T follicular helper cell (primary cell): ENCODE measurements at places on chromosomes 12 and 14.

- no peak for DNase-seq
Observed at GRCh38 chr12:19596434-19597166, 157.3 kb downstream of the AEBP2 start.

- DNase-seq = no peak
Observed at GRCh38 chr12:98894412-98895085, 249.5 kb downstream of the APAF1 start.

DNA sequence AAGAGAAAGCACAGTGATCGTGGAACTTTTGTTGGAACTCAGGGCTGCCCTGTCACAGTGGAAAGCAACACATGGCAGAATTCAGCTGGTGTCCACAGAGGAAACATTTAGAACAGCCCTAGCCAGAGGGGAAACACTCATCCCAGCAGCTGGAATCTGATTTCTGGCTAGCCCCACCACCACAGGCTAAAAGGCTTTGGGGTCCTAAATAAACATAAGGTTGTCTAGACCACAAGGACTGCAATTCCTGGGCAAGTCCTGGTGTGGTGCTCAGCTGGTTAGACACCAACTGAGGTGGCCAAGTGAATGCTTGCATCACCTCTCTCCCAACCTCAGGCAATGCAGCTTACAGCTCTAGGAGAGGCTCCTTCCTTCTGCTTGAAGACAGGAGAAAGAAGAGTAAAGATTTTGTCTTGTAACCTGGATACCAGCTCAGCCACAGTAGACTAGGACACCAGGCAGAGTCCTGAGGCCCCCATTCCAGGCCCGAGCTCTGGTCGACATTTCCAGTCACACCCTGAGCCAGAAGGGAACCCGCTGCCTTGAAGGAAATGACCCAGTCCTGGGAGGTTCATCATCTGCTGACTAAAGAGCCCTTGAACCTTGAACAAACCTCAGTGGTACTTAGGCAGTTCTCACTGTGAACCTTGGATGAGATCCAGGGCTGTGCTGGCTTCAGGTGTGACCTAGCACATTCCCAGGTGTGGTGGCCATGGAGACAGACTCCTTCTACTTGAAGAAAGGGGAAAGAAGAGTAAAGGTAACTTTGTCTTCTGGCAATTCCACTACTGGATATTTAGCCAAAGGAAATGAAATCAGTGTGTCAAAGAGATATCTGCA, 85.4 kb upstream of the PLXNC1 start:
- no peak for DNase-seq

DNA sequence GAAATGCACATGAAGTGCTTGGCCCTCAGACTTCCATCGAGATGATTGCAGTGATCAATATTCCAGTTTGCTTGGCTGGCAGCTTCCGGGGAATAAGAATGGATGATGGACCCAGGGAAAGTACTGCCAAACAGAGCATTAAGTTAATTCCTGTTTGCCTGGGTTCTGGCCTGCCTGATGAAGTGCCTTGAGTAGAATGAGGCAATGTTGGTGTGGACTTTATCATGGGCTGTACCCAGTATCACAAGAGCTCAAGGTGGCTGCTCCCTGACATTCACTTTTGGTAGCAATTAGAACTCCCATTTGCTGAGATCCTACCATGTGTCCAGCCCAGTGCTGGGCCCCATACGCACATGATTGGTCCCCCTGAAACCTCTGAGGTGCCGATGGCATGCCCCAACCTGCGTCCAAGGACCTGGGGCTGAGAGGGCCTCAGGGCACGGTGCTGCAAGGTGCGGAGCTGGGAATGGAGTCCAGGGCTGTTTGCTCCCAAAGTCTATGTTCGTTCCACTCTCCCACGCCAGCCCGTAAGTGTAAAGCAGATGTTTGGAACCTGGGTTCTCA, 80.7 kb downstream of the SLC25A47 start:
- no peak for DNase-seq

DNA sequence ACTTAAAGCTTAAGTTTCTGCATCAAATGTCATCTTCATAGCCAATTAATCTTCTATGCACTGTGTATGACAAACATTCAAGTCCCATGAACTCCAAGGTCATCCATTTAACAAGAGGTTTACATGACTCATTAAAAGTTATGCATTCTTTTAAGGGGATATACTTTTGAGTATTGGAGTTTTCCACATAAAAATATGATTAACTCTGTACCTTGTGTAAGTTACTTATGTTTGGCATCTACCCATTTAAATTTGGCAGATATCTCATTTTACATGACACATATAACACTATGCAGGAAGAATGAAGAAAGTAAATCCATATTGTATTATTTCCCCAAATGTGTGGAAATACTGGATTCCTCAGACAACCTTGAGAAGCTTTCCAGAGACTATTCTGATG, 240.2 kb downstream of the PAX9 start:
- no peak for DNase-seq

GRCh38 chr12:81797100-81797499, 38.0 kb upstream of the PPFIA2 start:
- DNase-seq = no peak

DNA sequence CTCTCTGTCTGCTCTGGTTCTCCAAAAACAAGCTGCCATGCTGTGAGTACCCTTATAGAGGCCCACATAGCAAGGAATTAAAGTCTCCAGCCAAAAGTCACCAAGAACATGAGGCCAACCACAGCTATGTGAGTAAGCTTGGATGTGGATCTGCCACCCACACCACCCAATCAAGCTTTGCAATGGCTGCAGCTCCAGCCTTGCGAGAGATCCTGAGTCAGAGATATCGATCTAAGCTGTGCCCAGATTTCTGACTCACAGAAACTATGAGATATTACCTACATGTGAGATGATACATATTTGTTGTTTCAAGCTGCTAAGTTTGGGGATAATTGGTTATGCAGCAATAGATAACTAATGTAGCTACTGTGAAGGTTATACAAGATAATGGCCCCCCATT, 15.5 kb upstream of the TMEM233 start:
- DNase-seq = no peak

DNA sequence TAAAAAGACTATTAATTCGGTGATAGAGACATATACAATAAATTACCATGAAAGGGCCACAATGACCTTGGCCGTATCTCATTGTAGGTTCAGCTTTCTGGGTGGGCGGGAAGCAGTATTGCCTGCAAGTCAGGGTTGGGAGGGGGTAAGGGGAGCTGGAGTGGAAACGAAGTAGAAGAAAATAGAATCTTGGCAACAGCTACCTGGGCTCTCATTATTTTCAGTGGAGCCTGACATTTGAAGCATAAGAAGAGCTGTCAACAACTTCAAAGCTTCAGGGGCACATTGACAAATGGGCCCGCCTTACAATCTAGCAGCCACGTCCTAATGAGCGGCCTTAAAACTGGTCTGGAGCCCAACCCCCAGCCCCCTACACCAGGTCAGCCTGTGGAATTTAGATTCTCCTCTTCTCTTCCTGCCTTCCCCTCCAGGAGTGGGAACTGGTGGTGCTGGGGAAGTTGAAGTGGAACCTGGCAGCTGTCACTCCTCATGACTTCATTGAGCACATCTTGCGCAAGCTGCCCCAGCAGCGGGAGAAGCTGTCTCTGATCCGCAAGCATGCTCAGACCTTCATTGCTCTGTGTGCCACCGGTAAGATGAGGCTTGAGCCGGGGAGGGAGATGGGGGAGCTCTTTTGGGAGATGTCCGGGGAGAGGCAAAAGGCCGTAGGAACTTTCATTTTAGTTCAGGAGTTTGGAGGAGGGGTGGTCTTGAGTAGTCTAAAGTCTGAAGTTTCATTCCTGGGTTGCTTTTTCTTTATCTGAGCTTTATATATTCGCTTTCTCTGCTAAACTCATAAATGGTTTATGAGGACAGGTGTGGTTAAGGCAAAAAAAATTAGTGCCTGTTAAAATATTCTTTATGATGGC, 5.0 kb downstream of the CCND2 start:
- no peak for DNase-seq

GRCh38 chr14:60506985-60507829, 1.7 kb upstream of the SIX6 start:
- DNase-seq = no peak

DNA sequence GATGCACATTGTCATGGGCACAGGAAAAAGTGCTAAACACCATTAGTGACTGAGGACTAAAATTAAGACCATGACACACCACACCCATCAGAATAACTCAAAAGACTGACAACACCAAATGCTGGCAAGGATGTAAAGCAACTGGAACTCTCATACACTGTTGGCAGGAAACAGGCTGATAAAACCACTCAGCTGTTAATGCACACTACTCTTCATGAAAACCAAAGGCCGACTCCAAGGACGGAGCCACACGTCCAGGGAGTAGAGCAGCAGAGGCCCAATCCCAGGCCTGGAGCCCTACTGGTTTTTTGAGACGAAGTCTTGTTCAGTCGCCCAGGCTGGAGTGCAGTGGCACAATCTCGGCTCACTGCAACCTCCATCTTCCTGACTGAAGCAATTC, 6.4 kb downstream of the RAD52 start:
- no peak for DNase-seq

DNA sequence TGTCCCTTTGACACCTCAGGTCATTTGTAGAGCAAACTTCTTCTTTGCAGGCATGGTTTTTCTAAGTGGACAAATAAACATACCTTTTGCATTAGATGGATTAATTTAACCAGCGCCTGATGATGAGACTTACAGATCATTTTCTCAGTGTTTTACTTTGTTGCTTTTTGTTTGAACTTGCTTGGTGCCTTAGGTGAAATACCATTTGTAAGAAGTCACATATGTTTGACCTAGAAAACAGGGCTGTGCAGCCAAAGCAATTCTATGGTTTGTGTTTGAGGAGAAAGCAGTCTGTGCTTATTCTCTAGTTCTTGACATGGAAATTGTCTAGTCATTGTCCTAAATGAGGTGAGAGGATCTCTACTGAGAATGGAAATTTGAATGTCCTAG, 111.1 kb downstream of the DIP2B start:
- DNase-seq = no peak

- no peak for DNase-seq
Observed at GRCh38 chr12:50275556-50275955, 7.8 kb downstream of the LIMA1 start.

GRCh38 chr12:66115071-66115600, 15.4 kb downstream of the LLPH start:
- DNase-seq = no peak

GRCh38 chr12:130162267-130162666, at the start of gene FZD10:
TSS of gene FZD10 (plus strand) at chr12:130162464. CDS start at chr12:130162943, 479 bp downstream.
- DNase-seq = no peak

DNA sequence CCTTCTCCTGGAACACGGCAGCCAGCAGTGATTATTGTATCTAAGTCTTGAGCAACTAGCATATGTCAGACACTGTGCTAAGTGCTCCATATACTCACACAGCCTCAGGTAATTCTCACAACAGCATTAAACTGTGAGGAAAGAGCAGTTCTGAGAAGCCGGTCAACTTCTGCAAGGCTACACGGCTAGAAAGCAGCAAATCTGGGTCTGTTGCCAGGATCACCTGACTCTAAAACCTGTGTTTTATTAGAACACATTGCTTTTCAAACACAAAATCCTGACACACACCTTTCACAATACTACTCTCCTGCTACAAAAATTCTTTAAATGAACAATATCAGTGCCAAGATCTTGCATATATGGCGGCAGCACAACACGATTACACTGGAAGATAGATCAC, 49.8 kb upstream of the CRACR2A start:
- no peak for DNase-seq

DNA sequence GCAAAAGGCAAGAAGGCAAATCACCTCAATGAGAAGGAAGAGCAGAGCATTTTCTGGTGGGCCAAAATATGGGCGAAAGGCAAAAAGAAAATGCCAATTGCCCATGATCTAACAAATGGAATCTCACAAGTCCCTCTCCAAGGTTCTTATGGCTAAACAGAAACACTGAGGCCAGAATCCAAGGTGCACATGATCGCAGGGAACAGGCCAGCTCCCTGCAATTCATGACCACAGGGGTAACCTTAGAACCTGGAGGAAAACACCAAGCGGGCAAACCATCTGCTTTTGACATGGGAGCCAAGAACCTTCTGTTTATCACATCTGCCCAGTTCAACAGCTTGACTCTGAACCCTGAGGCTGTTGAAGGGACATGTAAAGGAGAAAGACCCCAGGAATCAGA, 60.0 kb downstream of the NT5DC3 start:
- no peak for DNase-seq

DNA sequence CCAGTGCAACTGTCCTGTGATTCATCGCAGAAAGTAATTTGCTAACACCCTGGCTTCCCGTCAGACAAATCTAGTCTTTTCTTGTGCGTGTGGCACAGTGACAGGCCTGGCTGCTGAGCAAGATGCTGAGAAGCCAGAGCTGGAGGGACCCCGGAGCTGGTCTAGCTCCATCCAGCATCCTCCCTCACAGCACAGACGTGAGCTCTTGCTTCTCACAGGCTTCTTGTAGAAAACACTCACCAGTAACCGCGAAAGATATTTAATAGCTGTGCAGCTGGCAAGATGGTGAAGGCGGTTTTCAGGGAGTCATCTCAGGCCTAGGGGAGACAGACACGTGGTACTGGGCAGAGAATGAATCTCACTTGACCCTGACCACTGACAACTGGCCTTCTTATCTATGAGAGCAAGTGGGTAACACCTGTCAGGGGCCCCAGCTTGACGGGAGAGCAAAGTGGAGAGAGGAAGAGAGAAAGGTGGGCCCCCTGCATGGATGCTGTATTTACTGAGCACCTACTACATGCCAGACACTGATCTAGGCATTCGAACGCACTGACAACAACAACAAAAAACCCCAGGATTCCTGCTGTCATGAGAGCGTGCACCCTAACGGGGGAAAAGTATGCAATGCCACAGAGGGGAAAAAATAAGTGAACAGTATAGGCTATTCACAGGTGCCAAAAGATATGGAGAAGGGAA, 63.3 kb downstream of the CCDC88C start:
- DNase-seq = no peak

GRCh38 chr12:22656376-22656775, 31.4 kb downstream of the ETNK1 start:
- DNase-seq = no peak

- DNase-seq = no peak
Observed at GRCh38 chr12:6460751-6461371, 9.0 kb downstream of the TAPBPL start.

- DNase-seq = no peak
Observed at GRCh38 chr12:52084491-52085231, 5.2 kb downstream of the SMIM41 start.

DNA sequence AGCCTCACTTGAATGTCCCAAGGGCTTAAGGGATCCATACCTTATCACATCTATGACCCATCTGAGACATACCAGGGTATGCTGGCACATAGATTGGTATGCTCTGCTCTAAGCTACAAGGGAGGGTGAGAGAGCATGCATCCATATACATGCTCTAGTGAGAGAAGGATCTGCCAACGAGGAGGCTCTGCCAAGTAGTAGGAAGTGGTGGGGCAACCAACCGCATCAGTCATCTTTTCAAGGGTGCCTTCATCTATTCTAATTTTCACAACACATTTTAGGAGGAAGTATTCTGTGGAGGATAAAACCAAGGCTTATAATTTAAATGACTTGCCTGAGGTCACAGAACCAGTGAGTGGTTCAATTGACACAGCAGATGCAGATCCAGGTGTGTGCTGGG, 6.6 kb upstream of the PPM1A start:
- no peak for DNase-seq

GRCh38 chr12:51434305-51434704, 9.7 kb downstream of the SLC4A8 start:
- no peak for DNase-seq

GRCh38 chr14:81209167-81209836, 11.5 kb downstream of the GTF2A1 start:
- no peak for DNase-seq
